CD4-positive, CD25-positive, alpha-beta regulatory T cell (primary cell): ENCODE measurements at places on chromosomes 7 and 10. TPM values are rescaled to one million over a fixed set of nuclear protein-coding genes. Genes with fewer than 3 reads are reported as not detected.

DNA sequence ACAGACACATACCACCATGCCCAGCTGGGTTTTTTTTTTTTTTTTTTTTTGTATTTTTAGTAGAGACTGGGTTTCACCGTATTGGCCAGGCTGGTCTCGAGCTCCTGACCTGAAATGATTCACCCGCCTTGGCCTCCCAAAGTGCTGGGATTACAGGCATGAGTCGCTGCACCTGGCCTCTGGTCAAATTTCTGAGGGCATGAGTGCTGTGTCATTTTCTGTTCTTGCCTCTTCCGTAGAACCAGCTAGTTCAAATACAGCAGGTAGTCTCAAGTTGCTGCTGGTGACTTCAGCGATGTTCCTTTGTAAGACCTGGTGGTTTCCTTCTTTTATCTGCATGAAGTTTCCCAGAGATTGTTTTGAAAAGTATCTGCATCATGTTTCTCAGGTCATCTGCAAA is 134.8 kb upstream of the SHH start:
- DNase-seq: no peak

GRCh38 chr10:70494536-70494935 is 16.0 kb downstream of the PALD1 start:
- no peak for DNase-seq

Gene FAM25G
- total RNA-seq: not detected

GRCh38 chr10:49109669-49110340 is 5.5 kb downstream of the VSTM4 start:
- DNase-seq: no peak

GRCh38 chr10:6465854-6466601 is 114.0 kb downstream of the PRKCQ start:
- no peak for DNase-seq

Gene LRRN3
- 1.7 TPM for total RNA-seq

GRCh38 chr7:18760046-18760445 is 264.5 kb downstream of the HDAC9 start:
- DNase-seq: no peak
